ENCODE measurements at places on chromosomes 12 and 14.
A peak's percentile ranks its signal among the peaks of the same experiment; 100 is the strongest.

- DNase-seq: no peak
Observed at GRCh38 chr14:104256025-104256424, 117.6 kb downstream of the KIF26A start.

DNA sequence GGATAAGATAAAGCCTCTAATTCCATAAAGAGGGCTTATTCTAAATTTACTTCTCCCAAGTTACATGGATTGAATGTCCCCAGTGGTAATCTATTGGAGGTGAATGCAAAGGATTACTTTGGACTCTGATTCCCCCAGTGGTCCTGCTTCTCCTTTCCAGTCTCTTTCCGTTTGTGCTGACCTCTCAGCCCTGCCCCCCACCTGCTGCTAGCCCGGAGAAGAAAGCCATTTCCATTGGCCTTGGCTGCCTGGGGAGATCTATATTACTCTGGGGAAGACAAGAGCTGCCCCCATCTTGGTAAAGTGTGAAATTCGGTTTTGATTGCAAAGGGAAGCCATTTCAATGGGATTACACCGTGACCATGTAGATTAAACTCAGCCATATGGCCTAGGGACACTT, 13.3 kb downstream of the ASCL1 start:
- no peak for DNase-seq

DNA sequence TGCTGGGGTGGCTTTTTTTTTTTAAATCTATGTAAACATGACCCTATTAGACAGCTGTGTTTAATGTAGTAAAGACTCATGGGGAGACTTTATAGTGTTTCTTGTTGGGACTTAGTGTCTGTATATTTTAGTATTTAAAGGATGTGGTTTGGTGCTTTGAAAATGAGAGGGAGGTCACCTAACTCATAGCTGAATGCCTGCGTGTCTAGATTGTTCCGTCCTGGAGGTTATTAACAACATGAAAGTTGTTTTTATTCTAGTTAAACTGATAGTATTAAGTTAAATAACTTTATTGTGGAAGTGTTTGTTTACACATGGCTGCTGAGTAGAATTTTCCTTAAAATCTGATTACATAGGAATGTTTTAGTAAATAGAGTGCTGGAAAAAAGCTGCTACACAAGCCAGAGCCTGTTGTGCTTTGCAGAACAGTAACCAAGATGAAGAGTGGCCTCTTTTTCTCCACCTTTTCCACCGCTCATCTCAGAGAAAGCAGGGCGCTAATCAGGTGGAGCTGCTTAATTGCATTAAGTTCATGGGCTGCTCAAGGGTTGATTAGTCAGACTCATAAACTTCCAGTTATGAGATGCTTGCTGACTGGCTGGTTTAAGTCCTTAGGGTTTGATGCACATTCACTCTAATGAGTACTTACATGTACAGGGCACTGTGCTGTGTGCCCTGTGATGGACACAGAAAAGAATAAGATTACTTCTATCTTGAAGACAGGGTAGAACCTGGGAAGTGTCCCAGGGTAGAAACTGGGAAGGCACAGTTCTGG, 62.7 kb downstream of the FBXO34 start:
- no peak for DNase-seq

GRCh38 chr12:71626768-71627167, 36.9 kb downstream of the ZFC3H1 start:
- DNase-seq: no peak

- no peak for DNase-seq
Observed at GRCh38 chr14:75201087-75201486, 24.7 kb upstream of the TMED10 start.

GRCh38 chr12:22029491-22029890, 16.5 kb upstream of the CMAS start:
- DNase-seq: no peak

DNA sequence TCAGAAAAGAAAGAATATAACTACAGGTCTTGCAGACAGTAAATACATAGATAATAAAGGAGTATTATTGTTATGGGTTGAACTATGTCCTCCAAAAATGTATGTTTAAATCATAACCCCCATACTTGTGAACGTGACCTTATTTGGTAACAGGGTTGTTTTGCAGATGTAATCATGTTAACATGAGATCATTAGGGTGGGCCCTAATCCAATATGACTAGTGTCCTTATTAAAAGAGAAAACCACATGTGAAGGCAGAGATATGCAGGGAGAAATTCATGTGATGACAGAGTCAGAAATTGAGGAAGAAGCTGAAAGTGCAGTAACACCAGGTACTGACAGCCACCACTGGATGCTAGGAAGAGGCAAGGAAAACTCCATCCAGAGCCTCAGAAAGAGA, 29.0 kb downstream of the MAGOHB start:
- no peak for DNase-seq

GRCh38 chr12:89390802-89391673, 38.7 kb upstream of the DUSP6 start:
- no peak for DNase-seq

- no peak for DNase-seq
Observed at GRCh38 chr12:51669271-51669670, 78.2 kb downstream of the SCN8A start.

DNA sequence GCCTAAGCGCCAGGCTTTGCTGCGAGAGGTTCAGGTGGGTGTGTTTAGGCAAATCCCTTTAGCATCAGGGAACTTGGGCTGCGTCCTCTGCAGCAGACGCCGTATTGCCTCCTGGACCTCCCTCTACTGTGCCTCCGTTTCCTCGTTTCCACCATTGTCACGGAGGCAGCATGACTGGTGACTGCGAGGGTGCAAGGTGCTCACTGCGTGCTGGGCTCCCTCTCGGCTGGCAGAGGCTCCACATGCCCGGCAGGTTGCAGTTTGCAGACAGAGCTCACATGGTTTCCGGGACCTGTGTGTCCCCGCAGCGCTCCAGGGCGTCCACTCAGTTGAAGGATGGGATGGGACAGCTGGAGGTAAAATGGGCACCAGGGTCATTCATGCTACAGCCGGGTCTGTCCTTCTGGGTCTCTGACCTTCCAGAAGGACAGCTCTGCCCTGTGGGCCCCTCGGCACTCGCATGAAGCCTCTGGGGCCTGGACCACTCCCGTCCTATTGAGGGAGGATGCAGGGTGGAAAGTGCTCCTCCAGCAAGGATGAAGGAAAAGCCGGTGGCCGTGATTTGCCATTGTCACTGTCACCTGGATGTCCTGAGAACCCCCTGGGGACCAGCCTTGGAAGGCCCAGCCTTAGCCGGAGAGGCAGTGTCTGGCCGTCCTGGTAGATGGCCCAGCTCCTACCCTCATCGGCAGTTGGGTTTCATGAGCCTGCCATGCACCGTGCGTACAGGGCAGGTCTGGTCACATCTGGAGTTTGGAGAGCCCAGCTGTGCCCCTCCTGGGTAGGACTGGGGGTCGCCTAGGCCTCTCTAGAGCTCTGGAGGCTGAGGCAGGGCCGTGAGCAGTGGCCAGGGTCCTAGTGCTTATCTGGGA, 146.5 kb downstream of the KIF26A start:
- no peak for DNase-seq

GRCh38 chr14:61625165-61625564, 70.1 kb upstream of the HIF1A start:
- DNase-seq: no peak

GRCh38 chr14:68389943-68390342, 402.9 kb downstream of the ZFP36L1 start:
- DNase-seq: no peak

- no peak for DNase-seq
Observed at GRCh38 chr12:127729381-127729780, 537.6 kb upstream of the TMEM132C start.

GRCh38 chr12:49261721-49262120, 3.2 kb upstream of the TUBA1C start:
- DNase-seq: no peak

- no peak for DNase-seq
Observed at GRCh38 chr12:75819512-75819911, 212.1 kb downstream of the PHLDA1 start.

DNA sequence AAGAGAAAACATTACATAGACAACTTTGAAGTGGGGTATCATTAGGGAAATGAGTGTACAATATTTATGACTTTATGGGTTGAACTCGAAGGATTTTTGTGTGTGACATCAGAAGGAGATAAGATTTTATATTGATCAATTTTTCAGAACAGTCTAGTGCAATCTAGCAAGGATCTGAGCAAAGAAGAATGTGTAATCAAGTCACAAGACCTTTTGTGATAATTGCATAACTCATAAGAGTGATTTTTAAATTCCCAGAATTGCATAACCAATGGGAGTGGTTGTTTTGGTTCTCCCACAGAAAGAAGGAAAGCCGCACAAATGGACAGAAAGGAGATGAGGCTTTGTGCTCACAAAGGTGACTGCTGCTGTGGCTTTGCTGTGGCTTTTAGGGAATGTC, 441.8 kb upstream of the FLRT2 start:
- DNase-seq: no peak

- DNase-seq: peak; percentile 14
Observed at GRCh38 chr12:15629108-15629507, 160.1 kb downstream of the EPS8 start.

DNA sequence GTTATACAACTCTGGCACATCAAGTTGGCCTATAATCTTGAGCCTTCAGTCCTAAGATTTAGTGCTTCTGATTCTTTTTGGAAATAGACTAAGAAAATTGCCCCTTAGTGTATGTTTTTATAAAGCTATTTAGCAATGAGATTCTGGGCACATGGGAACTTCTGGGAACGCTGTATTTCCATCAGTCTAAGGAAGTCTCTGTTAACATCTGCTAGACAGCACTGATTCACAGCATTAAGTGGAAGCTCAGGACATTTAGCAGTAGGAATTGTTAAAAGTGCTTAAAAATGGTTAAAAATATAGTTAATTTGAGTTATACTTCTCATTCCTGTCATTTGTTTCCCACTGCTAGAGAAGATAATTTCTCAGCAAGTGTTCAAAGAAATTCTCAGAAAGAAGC, 579.1 kb downstream of the SLC16A7 start:
- DNase-seq: no peak

- peak; percentile 86 for DNase-seq
Observed at GRCh38 chr12:49188916-49189367, at the start of gene TUBA1A. TSS of gene TUBA1A (minus strand) at chr12:49189080. CDS start at chr12:49188979, 101 bp downstream.

DNA sequence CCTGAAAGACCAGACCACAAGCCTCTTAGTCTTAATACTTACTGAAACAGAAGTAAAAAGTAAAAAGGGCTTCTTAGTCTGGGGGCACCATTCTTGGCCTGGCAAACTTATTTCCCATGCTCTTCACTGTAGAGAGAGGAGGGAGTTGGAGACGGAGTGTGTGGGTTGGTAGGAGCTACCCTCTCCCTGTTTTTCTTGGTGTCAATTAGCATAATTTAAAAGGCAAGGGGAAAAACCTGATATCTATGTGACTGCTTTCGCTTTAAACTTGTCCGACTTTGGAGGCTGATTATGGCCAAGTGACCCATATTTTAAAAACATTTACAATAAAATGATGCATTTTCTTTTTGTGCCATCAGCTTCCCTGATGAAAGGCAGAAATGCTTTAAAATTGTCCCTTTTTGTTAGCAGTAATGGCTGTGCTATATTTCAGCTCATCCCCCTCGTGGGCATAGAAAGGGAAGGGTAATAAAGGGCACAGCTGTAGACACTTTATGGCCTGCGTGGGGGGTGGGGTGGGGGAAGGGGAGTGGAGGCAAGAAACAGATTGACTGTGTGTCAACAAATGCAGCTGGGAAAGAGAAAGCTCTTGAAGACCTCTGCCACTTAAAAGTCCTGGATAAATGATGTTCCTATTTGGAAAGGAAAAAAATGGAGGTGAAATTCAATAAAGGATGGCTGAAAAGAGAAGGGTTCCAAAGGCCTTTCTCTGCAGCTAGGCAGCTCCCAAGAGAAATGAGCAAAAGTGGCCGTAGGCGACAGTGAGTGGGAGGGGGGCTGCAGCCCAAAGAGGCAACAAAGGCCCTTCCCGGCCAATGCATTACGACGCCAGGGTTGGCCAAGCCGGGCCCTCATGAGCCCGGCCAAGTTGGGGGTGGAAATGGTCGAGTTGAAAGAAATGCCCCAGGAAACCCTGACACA, 57.5 kb upstream of the TMEM263 start:
- no peak for DNase-seq

DNA sequence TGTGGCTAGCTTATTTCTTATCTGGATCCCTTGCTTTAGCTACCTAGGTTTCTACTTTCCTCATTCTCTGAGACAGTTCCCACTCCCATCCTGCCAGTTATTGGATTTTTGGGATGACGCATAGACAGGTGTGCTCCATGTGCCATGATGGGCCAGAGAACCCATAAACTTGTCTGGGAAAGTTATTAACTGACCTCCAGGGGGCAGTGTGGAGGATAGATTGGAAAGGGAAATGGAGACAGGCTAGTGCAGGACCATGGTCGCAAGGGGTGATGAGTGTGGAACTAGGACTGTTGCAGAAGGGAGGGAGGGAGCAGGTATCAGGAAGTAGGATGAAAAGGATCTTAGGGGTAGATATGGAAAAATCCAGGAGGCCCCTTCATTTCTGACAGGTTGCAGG, 80.3 kb downstream of the ESRRB start:
- DNase-seq: no peak

- no peak for DNase-seq
Observed at GRCh38 chr12:77891518-77892147, 60.9 kb downstream of the NAV3 start.

- no peak for DNase-seq
Observed at GRCh38 chr14:69845787-69846186, 33.4 kb upstream of the SMOC1 start.

- no peak for DNase-seq
Observed at GRCh38 chr12:131001493-131001892, 47.8 kb downstream of the ADGRD1 start.

Data from heart right ventricle (tissue), 16 donors.